Stimulated activated CD8-positive, alpha-beta memory T cell treated with anti-CD3 and anti-CD28 coated beads, Interleukin-15, amount 100 ng/mL, for 1 hour (primary cell): ENCODE measurements at places on chromosomes 16 and 17.
A peak's percentile ranks its signal among the peaks of the same experiment; 100 is the strongest.

GRCh38 chr16:59341368-59341767 is 607.3 kb upstream of the GOT2 start:
- no peak for DNase-seq

DNA sequence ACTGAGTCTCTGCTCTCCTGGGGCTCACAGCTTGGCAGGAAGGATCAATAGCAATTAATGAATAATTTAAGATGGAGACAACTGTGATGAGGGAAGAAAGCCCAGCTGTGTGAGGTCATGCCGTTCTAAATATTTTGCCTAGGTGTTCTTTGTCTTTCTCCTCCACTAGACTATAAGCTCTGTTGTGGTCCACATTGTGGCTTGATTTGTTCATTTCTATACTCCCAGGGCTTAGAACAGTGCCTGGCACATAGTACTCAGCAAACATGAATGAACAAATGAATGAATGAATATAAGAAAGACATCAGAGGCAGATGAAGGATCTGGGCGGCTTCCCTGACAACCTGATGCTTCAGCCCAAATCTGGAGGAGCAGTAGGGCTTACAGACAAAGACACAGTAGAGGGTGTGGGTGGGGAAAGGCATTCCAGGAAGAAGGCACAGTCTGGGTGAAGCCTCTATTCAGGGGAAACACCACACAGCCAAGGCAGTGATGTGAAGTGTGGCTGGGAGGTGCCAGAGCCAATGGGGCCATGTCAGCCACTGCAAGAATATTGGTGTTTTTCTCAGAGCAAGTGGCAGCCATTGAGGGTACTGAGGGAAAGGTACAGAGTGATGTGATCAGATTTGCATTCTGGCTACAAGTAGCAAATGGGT is 8.3 kb downstream of the CDH13 start:
- no peak for DNase-seq

GRCh38 chr17:81508639-81509206 is 3.9 kb downstream of the ACTG1 start:
- peak; percentile 15 for DNase-seq

DNA sequence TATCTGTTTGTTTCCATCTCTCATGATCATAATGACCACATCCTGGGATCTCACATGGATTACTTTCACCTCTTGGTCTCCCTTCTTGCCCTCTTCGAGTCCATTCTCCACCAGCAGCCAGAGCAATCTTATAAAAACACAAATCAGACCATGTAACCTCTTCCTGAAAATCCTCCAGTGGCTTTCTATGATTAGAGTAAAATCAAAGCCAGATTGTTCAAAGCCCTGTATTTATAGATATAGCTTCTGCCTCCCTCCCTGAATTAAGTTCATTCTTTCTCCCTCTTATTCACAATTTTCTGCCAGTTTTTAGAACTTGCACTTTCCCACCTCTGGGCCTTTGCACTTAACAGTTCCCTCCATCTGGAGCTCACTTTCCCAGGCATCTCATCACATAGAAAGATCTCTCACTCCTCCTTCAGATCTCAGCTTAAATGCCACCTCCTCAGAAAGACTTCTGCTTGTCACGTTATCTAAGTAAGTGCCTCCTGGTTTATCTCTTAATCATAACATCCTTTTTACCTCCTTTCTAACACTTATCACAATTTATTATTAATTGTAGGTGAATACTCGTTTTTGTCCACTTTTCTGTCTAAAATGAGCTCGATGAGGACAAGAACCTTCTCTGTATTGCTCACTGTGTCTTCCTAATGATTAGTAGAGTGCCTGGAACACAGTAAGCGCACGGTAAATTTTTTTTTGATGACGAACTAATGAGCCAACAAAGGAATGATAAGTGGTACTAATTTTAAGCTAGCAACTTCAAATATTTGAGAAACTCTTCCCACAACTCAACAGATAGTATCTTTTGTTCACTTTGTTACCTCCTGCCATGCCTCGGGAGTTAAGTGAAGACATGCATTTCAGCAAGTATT is 80.5 kb downstream of the CYB561 start:
- DNase-seq = no peak

DNA sequence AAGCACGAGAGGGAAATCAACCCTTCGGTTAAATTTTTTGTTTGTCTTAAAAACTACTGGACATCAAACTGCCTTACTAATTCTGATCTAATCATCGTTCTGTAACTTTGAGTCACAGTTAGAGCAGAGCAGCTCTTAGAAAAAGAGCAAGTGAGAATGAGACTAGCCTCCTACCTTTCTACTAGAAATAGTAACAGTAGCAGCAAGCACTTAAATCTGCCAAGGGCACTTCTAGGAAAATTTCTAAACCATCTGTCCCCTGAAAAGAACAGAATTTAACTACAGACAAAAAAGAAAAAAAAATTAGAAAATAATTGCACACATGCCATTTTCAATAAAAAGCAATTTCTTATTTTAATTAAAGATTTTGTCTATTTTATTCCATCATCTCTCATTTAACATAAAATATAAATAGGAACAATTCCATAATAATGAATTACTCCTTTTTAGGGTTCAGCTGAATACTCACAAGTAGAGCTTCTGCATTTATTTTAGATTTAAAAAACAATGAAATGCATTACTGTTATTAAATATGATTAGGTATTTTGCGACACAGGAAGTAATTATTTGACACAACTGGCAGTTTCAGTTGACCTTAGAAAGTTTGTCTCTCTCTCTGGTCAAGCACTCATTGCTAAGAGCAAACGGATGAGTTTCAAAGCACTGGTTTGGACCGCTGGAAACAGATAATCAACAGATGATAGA is 250.8 kb upstream of the SOX9 start:
- DNase-seq = no peak

DNA sequence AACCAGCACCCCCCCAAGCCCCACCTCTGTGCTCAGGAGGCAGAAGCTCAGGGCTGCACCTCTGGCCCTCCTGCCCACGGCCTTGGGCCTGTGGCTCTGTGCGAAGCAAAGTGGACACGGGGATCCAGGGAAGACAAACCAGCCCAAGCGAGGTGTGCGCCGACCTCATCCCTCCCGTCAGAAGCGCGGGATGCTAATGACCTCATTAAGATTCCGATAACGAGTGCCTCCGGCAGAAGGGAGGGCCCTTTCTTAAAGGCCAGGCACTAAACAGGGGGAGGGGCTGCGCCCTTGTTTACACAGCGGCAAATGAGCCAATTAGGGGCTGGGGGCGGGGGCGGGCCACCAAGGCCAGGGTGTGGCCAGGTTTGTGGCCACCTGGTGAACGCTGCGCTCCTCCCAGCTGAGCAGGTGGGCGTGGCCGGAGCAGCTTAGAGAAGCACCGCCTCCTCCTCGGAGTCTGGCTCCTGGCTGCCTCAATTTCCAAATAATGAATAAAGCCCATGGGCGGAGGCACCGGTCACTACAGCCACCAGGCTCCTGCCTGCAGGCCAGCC is 3.2 kb downstream of the CBX4 start:
- DNase-seq = no peak

DNA sequence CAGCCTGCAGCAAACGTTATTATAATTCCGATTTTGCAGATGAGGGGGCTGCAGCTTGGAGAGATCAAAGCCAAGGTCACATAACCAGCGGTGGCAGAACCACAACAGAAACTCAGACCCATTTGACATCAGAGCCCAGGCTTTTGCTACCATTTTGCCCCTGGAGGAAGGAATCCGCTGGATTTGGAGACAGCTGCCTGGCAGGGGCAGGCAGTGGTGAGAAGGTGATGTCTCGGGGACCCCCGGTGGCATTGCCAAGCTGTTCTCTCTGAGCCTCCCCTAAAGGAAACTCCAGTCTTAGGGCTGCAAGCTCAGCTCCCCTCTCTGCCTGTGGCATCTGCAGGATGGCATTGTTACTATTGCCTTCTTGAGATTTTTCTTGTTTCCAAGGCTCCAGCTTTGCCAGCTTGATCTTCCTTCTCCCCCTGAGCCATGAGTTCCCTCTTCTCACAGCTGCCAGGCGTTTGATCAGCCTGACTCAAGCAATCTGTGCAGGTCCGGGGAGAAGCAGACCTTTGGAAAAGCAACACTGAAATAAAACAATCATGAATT is 40.8 kb downstream of the AIPL1 start:
- DNase-seq = no peak

DNA sequence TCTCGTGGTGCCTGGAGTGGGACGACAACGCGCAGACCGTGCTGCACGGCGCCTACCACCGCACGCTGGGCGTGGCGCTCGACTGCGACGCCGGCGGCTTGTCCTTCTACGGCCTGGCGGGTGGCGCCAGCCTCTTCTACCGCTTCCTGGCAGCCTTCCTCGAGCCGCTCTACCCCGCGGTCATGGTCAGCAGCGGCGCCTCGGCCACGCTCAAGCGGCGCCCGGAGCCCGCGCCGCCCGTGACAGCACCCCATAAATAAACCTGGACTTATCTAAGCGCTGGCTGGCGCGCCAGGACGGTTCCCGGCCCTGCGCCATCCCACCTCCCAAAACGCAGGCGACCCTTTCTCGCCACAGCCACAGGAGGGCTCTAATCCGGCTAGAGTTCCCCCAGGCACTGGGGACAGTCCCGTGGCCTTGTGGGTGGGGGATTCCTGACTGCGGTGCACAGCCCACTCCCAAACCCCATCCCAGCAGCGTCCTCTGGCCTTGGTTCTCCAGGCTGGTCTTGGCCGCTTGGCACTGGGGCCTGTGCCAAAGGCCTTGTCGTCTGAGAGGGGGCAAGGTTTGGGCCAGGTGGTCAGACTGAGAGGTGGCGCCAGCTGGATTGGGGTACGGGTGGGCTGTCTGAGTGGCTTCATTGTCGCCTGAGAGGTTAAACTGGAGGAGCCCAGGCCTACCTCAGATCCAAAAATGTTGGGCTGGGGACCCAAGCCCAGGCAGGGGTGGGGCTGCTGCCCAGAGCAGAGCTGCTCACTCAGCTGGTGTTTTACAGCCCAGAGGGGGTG is 10.1 kb upstream of the SLC16A5 start:
- DNase-seq = no peak

DNA sequence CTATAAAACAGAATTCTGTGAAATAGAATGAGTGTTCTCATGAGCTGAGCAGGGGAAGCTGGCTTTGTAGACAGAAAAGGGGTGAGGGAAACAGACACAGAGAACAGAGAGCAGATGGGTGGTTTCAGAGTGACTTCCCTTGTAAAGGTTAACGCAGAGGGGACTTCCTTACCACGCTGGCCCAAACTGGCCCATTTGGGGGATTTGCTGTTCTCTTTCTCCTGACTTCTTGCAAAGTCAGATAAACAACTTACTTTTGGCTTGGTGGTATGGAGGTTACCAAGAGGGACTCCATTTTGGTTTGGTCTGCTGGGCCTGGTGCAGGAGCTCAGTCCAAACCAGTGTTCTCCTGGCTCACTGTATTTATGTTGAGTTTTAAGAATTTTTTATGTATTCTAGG is 48.4 kb downstream of the SEC14L1 start:
- DNase-seq = no peak

DNA sequence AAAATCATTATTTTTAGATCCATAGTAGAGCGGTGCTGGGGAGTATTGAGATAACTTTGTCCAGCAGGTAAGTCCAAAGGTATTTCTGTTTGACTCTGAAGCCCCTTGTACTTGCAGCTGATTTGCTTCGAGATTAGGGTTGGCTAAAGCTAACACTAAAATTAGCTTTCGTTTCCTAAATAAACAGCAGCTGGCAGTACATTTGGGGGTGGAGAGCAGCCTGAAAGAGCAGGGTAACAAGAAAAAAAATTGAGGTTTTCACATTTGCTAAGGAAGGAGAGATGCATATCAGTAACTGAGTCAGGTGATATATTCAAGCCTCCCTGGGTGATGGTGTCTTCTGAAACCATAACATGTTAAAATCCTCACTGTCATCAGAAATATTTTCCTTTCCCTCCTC is 37.4 kb upstream of the TMC5 start:
- no peak for DNase-seq

GRCh38 chr17:70013911-70014310 is 61.1 kb upstream of the KCNJ16 start:
- no peak for DNase-seq

DNA sequence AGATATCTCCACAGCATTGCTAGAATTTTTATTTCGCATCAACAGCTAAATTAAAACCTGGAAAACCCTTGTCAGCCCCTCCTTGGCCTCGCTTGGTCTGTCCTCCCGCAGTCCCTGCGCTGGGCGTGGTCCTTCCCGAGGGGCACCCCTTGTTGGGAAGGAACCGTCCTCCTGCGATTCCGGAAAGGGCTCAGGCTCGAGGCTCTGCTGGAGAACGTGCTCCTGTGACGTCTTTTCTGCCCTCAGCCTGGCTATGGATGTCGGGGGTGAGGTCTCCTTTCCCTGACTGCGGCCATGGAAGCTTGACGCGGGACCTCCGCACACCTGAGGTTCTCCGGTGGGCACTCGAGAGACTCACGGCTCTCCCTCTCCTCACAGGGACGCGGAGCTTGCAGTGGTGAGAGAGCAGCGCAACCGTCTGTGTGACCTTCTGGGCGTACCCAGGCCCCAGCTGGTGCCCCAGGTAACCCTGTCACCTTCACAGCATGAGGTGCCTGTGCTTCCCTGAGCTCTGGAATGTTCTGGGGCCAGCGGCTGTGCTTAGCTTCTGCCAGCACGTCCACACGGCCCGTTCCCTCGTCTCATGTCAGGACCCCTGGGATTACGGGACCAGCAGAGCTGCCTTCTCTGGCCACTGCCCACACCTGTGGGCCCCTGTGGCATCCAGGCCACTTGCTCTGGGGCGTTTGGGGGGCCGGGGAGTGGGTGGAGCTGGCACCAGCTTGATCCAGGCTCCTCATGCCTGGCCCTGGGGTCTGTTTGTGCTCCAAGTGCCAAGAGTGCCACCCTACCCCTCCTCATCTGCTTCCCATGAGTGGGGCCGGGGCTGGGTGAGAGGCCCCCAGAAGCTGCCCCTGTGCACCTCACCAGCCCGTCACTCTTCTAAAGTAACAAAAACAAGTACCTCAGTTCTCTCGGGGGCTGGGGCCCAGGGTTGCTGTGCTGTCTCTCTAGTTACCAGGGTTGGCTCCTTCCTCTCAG is 101.5 kb upstream of the ZNF750 start:
- no peak for DNase-seq

DNA sequence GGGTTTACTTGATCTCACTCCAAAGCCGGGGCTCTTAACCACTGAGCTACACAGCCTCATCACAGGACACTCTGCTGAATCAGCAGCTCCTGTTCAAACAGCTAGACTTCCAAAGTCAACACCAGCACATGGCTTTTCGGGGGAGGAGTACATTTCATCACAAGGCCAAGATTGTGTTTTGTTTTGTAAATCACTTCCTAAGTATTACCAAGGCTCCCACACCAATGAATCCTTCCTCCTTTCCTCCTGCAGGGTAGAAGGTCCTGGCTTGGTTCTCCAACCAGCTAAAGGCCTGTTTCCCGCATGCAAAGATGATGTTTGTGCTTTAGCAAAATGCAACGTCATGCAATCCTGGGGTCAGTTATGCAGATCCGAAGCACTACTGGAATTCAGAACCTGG is 152.5 kb downstream of the XYLT1 start:
- DNase-seq = no peak

GRCh38 chr16:65136681-65137080 is 14.8 kb upstream of the CDH11 start:
- DNase-seq = no peak

- no peak for DNase-seq
Measured at GRCh38 chr16:67399218-67399733, 6.0 kb upstream of the TPPP3 start.
